Spleen (tissue), 13 donors: ENCODE measurements at places on chromosomes 1 and 21.

GRCh38 chr1:82844911-82845827 is 1044.4 kb downstream of the ADGRL2 start:
- DNase-seq = no peak

- peak; percentile 37 for DNase-seq
Measured at GRCh38 chr1:212452323-212453155, 19.8 kb downstream of the NENF start.

DNA sequence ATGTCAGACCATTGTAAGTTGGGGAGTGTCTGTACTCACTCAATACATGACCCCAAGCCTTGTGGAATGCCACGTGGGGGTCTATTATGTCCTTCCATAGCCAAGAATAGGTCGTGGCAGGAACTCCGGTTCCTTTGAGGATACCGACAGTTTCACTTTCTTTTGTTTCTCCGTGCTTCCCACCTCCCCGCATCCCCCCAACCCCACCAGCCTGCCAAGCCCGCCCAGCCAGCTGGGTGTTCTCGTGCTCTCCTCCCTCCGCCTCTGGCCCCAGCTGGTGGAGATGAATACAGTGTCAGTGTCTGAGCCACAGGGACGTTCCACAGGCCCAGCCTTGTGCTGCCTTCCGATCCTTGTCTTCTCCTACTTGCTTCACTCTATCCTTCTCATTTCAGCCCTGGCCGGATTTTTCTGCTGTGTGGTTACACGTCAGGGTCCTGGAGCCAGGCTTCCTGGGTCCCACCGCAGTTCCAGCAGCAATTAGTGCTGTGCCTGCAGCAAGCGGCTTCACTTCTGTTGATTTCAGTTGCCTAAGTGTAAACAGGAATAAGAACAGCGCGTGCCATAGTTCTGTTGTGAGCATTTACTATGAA is 4.1 kb upstream of the AGTRAP start:
- peak; percentile 85 for DNase-seq

- peak; percentile 66 for DNase-seq
Measured at GRCh38 chr1:54464477-54465146, 58.4 kb upstream of the SSBP3 start.

- DNase-seq = no peak
Measured at GRCh38 chr21:32096411-32096810, 182.4 kb downstream of the MIS18A start.

- DNase-seq = peak; percentile 87
Measured at GRCh38 chr1:20185834-20186782, at the start of the genes PLA2G2C and UBXN10. Gene PLA2G2C (minus strand): TSS chr1:20186518. CDS start chr1:20177363, 9,155 bp downstream. Gene UBXN10 (plus strand): TSS chr1:20186096. CDS start chr1:20190562, 4,466 bp downstream.

GRCh38 chr1:31949862-31950261 is 11.7 kb upstream of the PTP4A2 start:
- DNase-seq = no peak

- no peak for DNase-seq
Measured at GRCh38 chr1:52590266-52590665, 11.9 kb upstream of the GPX7 start.

DNA sequence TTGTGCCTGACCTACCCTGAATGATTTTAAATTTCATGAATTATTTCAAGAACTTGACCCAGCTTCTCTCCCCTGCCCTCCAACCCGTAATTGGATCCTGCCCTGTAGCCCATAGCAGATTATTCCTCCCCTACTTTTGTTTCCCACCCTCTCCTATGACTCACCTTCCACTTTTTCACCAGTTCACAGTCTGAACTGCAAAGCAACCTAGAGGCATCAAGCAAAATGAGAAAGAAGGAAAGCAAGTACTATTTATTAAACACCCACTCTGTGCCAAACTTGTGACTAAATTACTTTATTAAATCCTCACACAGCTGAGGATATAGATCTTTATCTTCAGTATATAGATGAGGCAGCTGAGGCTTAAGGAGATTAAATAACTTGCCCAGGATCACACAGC is 20.7 kb upstream of the IKBKE start:
- no peak for DNase-seq

DNA sequence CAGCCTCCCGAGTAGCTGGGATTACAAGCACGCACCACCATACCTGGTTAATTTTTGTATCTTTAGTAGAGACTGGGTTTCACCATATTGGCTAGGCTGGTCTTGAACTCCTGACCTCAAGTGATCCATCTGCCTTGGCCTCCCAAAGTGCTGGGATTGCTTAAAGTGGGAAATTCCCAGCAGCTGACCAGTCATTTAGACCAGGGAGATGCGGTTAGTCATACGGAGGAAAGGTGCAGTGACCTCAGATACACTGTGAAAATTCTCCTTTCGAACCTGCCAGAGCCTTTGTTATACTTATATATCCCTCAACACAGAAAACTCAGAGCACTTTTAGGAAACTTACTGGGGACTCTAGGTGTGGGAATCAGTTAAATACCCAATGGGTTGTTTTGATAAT is 39.6 kb downstream of the MAP10 start:
- no peak for DNase-seq

- no peak for DNase-seq
Measured at GRCh38 chr1:193183019-193183627, 3.3 kb downstream of the B3GALT2 start.

- DNase-seq = no peak
Measured at GRCh38 chr1:29984862-29985605, 738.4 kb downstream of the MATN1 start.

DNA sequence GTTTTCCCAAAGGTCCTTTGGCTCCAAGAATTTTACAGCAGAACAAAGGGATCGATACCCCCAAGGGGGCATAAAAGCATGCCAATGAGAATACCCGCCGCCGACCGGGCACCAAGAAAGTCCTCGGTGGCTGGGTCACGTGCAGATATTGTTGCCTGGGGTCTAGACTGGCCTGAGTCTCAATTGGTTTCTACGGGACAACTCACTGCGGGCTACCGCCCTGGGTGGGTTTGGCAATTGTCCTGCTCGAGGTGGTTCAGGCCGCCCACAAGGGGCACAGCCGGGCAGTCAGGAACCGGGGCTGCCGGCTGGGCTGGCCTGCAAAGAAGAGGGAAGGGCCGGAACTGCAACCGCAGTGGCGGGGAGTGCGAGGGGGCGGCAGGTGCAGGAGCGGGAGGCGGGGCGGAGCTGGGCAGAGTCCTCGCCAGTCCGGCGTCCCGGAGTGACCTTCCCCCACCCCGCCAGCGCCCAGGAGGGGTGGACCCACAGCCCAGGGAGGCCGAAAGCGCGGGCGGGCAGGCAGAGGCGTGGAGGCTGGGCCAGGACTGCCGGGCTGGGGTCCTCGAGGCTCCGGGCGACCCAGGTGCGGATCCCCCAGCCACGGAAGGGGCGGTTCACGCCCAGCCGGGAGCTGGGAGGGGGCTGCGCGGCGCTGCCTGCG is 926 bp upstream of the ATP1B1 start:
- DNase-seq = peak; percentile 90

DNA sequence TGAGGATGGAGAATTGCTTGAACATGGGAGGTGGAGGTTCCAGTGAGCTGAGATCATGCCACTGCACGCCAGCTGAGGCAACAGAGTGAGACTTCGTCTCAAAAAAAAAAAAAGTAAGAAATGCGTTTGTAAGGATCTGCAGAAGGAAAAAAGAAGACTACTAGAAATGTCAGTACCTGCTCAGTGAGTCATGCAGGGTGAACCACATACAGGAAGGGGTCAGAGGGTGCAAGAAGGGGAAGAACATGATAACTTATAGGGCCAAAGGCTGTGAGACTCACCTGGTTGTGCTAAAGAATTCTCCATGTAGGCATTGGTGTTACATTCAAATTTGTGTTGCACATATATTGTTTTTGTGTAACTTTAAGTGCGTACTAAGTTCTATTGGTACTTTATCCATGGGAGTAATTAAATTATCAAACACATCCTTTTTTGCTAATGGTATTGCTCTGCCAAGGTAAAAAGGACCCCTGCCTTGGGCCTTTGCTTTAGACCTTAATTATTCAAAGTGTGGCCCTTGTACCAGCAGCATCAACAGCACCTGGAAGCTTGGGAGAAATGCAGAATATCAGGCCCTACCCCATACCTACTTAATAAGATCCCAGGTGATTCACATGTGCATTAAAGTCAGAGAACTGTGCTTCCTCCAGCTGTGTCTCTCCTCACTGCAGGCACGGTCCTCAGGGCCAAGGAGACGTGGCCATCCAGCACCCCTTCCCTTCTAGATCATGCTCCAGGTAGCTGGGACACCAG is 96.4 kb upstream of the PPP2R5A start:
- no peak for DNase-seq

DNA sequence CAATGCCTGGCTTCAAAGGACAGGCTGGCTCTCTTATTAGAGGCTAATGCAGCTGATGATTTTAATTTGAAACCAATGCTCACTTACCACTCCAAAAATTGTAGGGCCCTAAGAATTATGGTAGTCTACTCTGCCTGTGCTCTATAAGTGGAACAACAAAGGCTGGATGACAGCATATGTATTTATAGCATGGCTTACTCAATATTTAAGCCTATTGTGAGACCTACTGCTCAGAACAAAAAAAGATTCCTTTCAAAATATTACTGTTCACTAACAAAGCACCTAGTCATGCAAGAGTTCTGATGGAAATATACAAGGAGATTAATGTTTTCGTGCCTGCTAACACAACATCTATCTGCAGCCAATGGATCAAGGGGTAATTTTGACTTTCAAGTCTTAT is 73.8 kb upstream of the DUSP10 start:
- no peak for DNase-seq

- peak; percentile 36 for DNase-seq
Measured at GRCh38 chr1:5828308-5828935, 163.8 kb downstream of the NPHP4 start.

- DNase-seq = peak; percentile 72
Measured at GRCh38 chr1:6099297-6099696, 53.6 kb downstream of the KCNAB2 start.

- DNase-seq = no peak
Measured at GRCh38 chr21:22898051-22898665, 1899.9 kb downstream of the NCAM2 start.

GRCh38 chr1:53552146-53552861 is 93.1 kb downstream of the DMRTB1 start:
- peak; percentile 47 for DNase-seq

GRCh38 chr1:156760092-156760795 is 7.1 kb upstream of the PRCC start:
- DNase-seq = no peak

DNA sequence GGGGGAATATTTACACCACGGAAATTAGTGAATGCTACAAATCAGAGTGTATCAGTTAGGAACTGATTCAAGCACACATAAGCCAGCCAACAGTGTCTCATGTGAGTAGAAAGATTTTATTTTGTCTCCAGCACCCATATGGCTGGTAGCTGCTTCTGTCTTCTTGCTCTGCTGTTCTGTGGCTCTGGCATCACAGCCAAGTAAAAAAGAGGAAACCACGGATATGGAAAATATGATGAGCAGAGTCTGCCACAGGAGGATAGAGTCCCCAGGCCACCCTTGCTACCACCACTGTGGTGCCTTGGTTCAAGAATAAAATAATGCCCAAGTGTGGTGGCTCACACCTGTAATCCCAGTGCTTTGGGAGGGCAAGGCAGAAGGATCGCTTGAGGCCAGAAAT is 53.6 kb upstream of the SPOCD1 start:
- DNase-seq = no peak

DNA sequence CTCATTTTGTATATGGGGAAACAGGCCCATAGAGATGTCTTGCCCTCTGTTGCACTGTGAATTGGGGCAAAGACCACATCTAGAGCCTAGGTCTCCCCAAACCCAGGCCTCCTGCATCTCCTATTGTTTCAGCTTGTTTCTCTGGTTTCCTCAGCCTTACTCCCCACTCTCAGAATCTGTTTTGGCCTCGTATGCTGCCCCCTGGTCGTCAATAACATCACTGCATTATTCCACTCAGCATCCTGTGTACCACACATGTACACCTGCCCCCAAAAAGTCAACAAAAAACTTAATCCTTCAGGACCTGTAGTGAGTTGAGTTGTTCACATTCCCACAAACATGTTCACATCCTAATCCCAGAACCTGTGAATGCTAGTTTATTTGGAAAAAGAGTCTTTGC is 184.8 kb downstream of the BRINP2 start:
- DNase-seq = no peak

DNA sequence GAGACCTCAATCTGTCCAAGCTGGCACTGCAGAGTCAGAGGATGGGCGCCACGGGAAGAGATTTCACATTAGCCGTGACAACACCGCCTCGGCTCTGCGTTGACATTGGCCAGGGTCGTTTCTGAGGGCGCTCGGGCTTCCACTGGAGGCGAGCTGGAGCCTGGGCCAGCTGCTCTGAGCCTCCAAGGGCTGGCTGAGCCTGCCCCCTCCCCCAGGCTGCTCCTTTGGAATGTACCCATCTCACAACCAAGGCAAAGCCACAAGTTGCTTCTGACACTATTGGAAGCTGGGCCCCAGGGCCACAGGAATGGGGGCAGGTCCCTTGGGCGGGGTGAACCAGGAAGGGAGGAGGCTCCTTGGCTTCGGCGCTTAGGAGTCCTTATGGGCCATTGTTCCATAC is 12.7 kb downstream of the GPR3 start:
- DNase-seq = no peak

DNA sequence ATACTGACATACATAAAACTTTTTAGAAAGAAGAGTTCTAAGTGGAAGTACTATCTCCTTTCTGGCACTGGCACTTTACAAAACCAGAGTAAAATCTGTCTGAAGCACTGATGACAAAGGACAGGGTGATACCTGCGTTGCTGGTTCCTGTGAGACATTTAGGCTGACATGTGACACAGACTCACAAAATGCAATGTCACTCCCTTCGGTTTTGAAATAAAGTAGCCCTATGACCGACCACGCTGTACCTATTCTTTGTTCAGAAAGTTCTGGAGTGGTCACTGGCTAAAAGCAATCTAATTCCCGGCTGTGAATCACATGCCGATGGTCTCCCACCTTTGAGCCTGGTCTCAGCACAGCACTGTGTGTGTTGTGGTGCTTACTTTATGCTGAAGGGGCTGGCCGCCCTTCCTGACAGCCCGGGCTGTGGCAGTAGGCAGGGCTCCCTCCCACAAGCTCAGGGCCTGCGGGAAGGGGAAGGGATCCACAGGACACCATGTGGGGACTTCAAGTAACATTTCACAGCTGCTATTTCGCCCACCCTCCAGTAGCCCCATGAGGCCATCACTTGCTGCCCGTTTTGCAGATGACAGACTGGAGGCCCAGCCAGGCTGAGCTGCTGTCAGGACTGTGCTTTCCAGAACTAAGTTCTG is 48.0 kb downstream of the MRPL37 start:
- DNase-seq = no peak

DNA sequence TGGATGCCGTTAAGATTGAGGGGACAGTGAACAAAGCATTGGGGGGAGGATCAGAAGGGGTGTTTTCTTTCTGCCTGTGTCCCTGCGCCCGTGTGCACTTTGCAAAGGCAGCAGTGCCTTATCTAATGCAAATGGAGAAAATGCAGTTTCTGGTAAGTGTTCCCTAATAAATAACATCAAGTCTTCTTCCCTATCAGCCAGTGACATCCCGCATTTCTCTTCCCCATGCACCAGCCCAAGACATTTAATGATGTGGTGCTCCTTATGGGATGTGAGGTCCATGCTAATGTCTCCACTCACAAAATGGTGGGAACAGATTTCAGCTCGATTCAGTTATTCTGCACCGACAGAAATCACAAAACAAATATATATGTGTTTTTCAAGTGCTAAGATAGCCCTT is 111.8 kb downstream of the PBX1 start:
- DNase-seq = no peak
